ENCODE measurements at places on chromosomes 12 and 14. TPM values are rescaled to one million over a fixed set of nuclear protein-coding genes. Genes with fewer than 3 reads are reported as not detected.

- DNase-seq, result no peak
Observed at GRCh38 chr12:71691504-71692129, 5.7 kb downstream of the TMEM19 start.

GRCh38 chr12:124323771-124324530 lies 29.1 kb downstream of the RFLNA start:
- no peak for DNase-seq

GPHB5 gene
- not detected for total RNA-seq

KIF21A gene
- 28.7 TPM for total RNA-seq

All from Calu3 (cell line).